ENCODE measurements at places on chromosomes 16 and 17.

DNA sequence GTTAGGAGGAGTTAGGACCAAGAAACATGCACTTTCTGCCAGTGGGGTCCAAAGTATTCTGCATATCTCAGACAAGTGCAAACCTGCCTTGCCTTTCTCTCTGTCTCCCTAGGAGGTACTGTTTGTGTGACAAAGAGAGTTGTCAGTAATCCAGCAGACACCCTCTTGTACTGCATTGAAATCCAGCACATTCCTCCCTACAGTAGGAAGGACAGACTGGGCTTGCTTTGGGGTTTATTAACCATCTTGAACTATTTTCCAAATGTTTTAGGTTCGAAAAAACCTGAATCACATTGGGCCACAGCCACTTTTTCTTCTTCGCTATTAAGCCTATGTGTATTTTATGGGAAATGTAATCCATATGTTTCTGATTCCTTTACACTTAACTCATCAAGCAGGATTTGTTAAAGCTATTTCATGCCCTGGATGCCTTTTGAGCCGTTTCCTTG is 204.2 kb upstream of the KCNJ16 start:
- no peak for DNase-seq

GRCh38 chr17:67050471-67051154 is 6.3 kb downstream of the CACNG1 start:
- DNase-seq = no peak

DNA sequence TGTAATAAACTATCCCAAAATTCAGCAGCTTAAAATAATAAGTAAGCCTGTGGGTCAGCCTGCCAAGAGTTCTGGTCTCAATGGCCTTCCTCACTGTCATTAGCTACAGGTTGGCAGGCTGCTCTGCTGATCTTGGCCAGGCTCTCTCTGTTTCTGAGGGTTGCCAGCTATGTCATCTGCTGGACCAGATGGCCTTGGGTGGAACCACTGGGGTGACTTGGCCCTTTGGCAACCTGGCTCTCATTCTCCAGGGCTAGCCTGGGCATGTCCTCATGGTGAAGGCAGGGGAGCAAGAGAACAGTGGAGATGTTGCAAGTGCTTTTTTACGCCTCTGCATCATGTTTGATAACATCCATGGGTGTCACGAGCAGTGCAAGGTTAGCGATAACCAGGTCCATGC is 13.9 kb downstream of the ITGAM start:
- DNase-seq = no peak

- no peak for DNase-seq
Observed at GRCh38 chr16:85123891-85124635, 11.8 kb upstream of the CIBAR2 start.

DNA sequence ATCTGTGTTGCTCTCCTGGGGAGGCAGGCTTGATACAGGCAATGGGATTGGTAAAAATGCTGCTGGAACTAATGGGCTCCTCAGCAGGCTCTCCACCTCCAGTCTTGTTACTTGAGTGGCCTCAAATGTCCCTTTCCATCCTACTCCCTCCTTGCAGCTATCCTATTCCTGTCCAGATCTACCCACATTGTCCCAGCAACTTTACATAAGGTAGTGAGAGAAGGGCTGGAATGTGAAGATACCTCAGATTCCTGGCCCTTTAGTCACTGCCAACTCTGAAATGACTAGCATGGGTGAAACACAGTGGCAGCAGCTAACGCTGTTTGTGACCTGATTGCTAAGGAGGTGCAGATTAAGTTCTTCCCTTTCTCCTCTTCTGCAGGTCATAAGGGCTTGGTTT is 210.1 kb upstream of the HS3ST4 start:
- no peak for DNase-seq

GRCh38 chr17:7195971-7196370 is 16.8 kb upstream of the ASGR1 start:
- no peak for DNase-seq

- DNase-seq = no peak
Observed at GRCh38 chr17:45265821-45266220, 3.9 kb upstream of the SPATA32 start.

- DNase-seq = no peak
Observed at GRCh38 chr17:16428098-16428882, 12.9 kb downstream of the TRPV2 start.

Measured in stimulated activated CD4-positive, alpha-beta T cell treated with anti-CD3 and anti-CD28 coated beads, TNF-alpha, amount 100 ng/mL, for 24 hours (primary cell).